ENCODE measurements at places on chromosomes 5 and 9.

GRCh38 chr5:43623048-43623680 is 20.2 kb downstream of the NNT start:
- DNase-seq, result no peak

DNA sequence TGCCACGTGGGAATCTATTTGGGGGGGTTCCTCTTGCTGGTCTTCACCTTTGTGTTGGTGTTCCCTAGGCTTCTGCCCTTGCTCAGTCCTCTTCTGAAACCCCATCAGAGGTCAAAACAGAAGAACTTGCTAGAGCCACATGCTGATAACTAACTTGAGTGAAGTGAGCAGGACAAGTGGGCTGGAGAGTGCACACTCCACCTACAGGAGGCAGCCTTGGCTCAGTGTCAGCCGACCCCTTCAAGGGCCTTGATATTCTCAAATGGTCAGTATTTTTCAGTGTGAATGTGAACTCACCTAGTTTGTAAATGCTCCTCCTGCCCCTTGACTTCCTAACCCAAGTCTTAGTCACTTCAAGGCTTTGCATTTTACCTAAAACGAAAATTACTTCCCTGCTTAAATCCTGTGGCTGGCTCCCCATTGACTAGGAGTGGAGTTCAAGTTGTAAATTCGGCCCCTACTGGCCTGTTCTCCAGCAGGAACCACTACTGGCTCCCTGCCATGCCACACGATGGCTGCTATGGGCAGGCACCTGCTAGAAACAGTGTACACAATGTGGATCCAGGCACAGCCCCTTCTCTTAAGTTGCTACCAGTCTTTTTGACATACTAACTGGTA is 3.6 kb upstream of the SLC1A3 start:
- DNase-seq, result no peak

DNA sequence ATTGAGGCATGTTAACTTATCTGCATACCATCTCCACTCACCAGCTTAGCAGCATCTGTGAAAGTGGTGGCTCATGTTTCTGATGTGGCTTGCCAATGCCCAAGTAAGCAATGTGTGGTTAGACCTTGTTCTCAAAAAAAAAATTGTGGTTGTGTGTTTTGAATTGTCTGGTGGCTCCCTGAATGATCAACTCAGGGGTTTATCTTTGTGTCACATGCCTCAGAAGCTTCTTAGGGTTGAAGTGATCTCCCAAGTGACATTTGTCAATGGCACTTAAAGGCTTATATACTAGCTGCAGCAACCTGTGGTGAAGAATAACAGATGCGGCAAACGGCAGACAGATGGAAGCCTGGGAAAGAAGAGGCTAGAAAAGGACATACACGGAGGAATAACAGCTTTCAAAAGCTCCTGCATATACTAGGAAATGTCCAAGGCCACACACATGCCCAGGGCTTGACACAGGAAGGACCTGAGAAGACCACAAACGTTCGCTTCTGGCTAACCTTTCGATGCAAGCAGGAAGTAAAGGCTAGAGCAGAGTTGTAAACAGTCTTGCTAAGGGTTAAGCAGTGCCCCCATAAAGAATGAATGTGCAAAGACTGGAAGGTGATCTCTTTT is 42.2 kb upstream of the FSD1L start:
- DNase-seq, result no peak

DNA sequence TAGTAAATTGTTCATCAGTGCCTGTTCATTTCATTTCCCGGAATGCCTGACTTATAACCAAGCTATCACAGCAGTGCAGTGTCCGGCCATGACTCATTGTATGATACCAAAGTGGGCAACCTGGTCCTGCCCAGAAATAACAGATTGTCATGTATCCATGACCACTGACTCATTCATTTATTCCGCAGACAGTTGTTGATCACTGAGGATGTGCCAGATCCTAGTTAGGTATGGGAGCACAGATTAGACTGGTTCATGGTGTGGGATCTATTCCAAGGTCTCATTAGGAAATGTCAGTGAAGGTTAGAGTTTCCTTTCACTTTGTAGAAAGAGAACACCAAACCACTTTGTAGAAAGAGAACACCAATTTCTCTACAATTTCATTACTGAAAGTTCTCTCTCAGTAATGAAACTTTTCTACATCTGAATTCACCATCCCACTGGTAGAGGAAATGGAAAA is 8.7 kb downstream of the NREP start:
- DNase-seq, result no peak

DNA sequence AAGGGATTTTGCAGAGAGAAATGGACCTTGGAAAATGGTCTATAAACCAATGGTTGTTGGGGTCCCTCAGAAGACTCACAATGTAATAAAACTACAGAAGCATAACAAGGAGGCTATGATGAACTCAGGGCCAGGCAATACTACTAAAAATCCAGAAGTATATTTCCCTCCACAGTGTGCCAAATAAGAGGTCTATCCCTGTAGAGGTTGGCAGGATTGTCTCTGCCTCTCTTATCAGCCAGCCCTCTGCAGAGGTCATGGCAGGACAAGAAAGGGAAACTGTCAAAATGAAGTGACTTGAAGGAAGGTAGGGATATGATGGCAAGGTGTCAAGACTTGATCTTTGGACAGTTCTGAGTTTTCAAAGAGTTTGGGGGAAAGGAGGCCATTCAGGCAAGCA is 115.7 kb upstream of the NR5A1 start:
- DNase-seq, result no peak

DNA sequence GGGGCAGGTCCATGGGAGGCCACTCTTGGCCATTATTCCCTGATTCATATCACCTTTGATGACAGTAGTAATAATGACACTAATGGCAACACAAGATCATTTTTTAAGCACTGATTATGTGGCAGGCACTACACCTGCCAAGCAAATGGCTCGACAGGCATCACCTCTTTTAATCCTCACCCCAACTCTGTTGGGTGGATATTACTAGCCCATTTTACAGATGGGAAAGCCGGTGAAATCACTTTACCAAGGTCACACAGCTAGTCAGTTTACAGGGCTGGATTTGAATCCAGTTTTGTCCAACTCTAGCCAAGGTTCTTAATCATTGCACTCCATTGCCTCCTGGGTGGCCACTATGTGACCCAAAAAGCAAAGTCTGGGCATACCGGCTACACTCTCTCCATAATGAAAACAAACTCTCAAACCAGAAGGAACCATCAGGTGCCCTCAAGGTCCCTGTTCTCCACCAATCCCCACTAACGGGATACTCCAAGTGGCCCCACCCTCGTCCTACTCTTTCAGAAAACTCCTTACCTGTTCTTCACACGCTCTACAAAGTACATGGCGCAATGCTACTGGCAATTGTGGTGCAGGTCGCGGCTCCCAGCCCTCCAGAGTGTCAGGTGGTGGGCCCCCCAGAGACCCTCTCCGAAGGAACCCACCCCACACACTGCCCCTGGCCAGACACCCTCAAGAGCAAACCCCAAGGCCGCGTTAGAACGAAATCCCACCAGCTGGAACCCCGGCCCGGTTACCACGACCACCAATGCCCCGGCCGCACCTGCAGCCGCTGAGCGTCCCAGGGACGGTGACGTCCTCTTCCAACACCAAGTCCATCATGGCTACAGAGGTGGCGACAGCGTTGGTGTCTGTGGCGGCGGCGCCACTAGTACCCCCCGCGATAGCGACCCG is 572 bp downstream of the CDK5RAP2 start:
- no peak for DNase-seq

GRCh38 chr5:132253452-132254320 is 3.8 kb upstream of the PDLIM4 start:
- DNase-seq, result no peak

GRCh38 chr9:113805486-113806132 is 70.5 kb upstream of the ZNF618 start:
- no peak for DNase-seq

DNA sequence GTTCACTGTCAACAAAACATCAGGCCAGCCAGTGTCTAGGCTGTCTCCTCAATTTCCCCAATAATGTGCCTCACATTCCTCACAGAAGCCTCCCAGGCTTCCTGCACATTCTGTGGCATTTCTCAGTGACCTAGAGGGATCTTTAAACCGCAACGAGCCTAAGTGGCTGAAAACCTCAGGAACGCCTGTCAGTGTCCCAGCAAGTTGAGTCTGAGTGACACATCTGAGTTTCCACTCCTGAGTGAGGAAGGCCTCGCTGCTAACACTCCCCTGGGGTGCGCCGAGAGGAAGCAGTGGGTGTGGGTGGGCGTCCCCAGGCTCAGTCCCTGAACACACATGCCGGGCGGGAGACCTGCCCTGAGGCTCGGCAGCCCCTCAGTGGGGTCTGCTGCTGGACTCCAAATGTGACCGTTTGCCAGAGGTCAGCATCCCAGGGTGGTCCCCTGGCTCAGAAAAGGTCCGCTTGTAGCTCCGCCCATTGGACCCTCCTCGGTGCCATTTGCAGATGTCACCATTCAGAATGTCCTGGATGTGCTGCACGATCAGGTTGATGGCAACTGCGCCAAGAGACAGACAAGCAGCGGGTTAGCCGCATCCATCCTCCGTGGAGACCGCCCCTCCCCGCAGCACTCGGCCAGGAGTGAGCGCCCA is 6.3 kb downstream of the UCK1 start:
- DNase-seq, result no peak

GRCh38 chr5:40623480-40624420 is 56.0 kb upstream of the PTGER4 start:
- no peak for DNase-seq

- no peak for DNase-seq
These were observed 138.4 kb downstream of the EGFLAM start for GRCh38 chr5:38396766-38397165.

DNA sequence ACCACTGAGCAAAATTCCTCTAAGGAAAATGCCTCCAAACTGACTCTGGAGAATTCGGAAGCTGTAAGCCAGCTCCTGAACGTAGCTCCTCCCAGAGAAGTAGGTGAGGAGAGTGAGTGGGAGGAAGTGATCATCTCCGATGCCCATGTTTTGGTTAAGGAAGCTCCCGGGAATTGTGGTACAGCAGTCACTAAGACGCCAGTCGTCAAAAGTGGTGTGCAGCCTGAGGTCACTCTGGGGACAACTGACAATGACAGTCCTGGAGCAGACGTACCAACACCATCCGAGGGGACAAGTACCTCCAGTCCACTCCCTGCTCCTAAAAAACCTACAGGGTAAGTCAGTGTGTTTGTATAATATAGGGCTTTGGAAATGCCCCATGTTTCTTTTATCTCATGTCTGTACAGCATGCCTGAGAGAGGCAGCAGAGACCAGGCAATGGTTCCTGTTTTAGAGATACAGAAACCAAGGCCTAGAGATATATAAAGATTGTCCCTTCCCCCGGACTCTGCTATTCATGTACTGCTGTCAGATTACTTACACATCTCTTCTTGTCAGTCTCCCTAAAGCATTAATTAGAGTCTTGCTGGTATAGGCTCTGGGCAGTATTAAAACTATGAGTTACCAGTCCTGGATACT is 23.9 kb downstream of the HMGXB3 start:
- DNase-seq, result no peak

DNA sequence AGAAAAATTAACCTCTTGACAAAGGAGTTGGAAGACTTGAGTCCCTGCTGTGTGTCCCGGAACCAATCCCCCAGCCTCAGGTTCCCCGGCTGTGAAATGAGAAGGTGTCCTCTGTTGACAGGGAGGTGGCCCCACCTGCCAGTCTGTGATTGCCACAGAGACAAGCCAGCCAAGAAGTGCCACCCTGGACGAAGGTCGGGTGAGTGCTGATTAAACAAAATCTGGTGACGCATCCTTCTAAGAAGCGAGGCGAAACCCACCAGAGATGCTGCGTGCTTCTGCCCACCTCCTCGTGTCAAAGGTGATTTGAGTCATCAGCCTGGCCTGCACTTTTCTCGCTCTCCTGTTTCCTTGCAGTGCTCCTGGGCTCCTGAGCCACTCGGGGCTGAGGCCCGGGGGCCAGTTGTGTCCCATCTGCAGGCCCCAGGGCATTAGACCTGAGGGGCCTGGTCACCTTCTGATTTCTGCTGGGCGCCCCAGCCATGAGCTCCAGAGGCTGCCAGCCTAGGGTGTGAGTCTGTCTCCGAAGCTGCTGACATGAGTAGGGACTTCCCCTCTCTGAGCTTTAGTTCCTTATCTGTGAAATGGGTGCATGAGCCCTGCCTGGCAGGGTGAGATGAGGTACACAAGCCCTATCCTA is 28.7 kb downstream of the NEK6 start:
- no peak for DNase-seq

DNA sequence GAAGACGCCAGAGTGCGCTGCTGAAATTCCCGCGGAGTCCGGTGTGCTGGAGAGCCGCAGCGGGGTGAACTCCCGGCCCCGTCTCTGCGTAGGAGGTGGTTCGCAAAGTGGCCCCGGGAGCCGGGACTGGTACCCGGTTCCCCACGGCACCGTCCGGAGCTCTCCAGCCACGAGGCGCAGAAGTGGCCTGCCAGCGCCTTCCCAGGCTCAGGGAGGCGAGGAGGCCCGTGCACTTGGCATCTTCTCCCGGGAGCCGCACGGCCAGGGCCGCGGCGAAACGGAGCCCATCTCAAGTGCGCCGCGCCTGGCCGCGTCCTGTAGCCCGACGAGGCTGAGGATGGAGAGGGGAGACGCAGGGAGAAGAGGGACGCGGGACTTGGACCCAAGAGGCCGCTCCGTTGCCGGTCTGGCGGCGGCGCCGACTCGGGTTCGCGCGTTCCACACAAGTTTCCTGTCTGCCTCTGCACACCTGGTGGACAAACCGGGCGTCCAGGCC is 1.1 kb upstream of the IRX1 start:
- DNase-seq, result no peak

- DNase-seq, result no peak
These were observed 104.7 kb upstream of the ISL1 start for GRCh38 chr5:51278539-51278938.

DNA sequence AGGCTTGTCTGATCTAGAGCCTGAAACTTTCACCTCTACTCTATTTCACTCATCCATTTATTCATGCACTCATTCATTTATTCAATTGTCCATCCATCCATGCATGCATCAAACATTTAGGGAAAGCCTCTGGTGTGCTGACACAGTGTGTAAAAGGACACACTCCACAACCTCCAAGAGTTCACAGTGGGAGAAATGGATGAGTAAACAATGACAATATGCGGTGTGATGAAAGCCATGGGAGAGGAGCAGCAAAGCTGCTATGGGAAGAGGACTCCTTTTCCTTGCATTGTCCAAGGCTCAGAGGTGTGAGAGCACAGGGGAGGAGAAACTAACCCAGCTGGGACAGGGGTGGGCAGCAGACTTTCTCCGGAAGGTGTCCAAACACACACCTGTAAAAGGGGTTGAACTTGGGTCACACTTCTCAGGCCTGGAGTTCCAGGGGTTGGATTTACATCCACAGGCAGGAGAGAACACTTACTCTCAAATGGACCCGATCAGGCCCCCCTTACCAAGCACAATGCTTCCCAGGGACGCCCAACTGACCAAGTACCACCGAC is 21.2 kb upstream of the PFDN1 start:
- no peak for DNase-seq

GRCh38 chr9:9631284-9631683 is 981.5 kb downstream of the PTPRD start:
- no peak for DNase-seq

- DNase-seq, result no peak
These were observed 31.5 kb downstream of the GAPVD1 start for GRCh38 chr9:125293134-125293533.

GRCh38 chr5:91794856-91795548 is 411.9 kb upstream of the ARRDC3 start:
- DNase-seq, result no peak

Measured in urinary bladder (tissue), 4 donors.